CD4-positive, alpha-beta T cell treated with Interleukin-6 at 100 ng/mL for 8 hours (primary cell): ENCODE measurements at places on chromosomes 7 and 10.

DNA sequence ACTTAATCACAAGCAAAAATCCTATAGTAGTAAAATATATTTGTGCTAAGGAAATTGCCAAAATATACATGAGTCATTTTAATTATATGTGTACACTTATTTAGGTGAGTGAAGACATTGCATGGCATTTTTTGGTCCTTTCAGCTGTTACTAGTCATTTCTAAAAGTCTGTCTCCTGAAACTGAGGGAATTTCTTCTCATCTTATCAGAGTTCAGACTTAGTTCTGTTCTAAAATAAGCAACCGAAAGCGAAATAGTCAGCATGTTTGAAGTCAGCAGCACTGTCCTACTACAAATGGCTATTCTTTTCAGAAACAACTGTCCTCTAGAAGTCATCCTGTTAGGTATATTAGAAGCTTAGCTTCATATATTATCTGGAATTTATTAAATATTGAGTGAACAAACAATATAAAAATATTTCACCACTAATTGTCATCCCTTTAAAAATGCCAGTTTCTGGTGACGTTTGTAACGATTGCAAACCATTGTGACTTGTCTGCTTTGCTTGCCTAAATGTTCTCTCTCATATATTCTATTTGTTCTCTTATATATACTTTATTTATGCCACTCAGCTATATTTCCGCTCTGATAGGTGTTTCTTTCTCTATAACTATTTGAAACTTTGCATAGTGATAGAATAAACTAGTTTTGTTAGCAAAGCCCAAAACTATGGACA lies 227.4 kb upstream of the KAT6B start:
- no peak for DNase-seq

GRCh38 chr7:2405201-2405600 lies 1.8 kb downstream of the CHST12 start:
- DNase-seq: no peak

DNA sequence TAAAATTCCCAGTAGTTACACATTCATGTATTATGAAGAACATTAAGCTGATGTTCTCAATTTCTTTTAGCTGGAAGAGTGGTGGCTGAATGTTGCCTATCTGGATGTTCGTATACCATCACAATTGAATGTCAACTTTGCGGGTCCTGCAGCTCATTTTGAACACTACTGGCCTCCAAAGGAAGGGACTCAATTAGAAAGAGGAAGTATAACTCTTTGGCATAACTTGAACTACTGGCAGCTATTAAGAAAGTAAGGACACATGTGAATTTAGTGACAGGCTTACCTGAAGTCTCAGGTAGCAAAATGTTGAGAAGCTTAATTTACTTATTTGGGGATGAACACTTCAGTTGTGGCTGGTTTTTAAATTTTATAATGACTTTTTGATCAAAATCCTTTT lies 15.9 kb downstream of the CROT start:
- no peak for DNase-seq

- no peak for DNase-seq
These were observed 43.3 kb upstream of the BTBD16 start for GRCh38 chr10:122227754-122228153.

- DNase-seq: no peak
These were observed 326.9 kb downstream of the PLXNA4 start for GRCh38 chr7:132249256-132249971.

GRCh38 chr7:156886020-156886795 lies 6.8 kb downstream of the LMBR1 start:
- DNase-seq: no peak

DNA sequence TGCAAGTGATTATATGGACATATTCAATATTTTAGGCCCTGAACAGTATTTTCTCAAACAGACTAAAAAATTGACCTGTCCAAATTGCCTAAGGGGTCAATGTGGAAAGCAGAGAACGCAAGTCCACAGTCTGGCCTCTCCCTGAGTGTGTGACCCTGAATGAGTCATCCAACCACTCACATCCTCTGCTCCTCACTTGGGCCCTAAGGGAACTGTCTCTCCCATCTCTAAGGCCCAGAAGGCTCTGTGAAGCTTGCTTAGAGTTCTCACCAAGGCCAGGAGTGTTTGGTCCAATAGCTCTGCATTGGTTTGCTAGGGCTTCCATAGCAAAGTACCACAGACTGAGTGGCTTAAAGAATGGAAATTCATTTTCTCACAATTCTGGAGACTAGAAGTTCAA lies 155.1 kb downstream of the LSM5 start:
- no peak for DNase-seq
